Cardiac fibroblast (primary cell): ENCODE measurements at places on chromosomes 2 and 18.

- peak; percentile 38 for DNase-seq
These were observed 9.4 kb upstream of the EPG5 start for GRCh38 chr18:45976566-45976965.

GRCh38 chr2:4020153-4020552 lies 316.8 kb downstream of the DCDC2C start:
- DNase-seq = no peak

DNA sequence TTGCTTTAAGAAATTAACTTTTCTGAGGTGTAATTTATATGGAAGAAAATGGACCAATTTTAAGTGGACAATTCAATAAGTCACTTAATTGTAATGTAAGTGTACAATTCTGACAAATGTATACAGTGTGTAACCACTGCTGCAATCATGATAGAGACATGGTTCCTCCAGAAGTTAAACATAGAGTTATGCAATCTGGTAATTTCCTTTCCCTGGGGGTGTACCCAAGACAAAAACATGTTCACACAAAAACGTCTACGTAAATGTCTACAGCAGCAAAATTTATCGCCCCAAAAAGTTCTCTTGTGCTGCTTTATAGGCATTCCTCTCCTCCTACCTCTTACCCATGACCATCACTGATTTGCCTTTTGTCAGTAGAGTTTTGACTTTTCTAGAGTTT lies 141.5 kb downstream of the AQP4 start:
- no peak for DNase-seq

- peak; percentile 89 for DNase-seq
These were observed 35.6 kb downstream of the GLI2 start for GRCh38 chr2:120771111-120771780.

GRCh38 chr2:109154226-109154625 lies 25.2 kb downstream of the SH3RF3 start:
- DNase-seq = no peak

- DNase-seq = peak; percentile 99
These were observed 214.4 kb upstream of the EPAS1 start for GRCh38 chr2:46082531-46083485.

DNA sequence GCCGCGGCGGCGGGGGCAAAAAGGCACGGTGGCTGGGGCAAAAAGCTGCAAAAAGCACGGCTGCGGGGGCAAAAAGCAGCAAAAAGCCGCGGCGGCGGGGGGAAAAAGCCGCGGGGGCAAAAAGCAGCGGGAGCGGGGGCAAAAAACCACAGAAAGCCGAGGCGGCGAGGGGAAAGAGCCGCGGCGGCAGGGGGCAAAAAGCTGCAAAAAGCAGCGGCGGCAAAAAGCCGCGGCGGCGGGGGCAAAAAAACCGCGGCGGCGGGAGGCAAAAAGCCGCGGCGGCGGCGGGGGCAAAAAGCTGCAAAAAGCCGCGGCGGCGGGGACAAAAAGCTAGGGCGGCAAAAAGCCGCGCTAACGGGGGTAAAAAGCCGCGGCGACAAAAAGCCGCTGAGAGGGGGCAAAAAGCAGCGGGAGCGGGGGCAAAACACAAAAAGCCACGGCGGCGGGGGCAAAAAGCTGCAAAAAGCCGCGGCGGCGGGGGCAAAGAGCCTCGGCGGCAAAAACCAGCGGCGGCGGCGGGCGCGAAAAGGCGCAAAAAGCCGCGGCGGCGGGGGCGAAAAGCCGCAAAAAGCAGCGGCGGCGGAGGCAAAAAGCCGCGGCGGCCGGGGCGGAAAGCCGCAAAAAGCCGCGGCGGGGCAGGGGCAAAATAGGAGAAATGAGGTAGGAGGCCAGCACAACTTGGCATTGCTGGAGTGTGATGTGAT lies 123.4 kb downstream of the ANKRD30BL start:
- DNase-seq = no peak

- DNase-seq = peak; percentile 43
These were observed 385.0 kb upstream of the KLHL29 start for GRCh38 chr2:22999951-23000350.

GRCh38 chr2:98395977-98396376 lies 48.7 kb upstream of the INPP4A start:
- no peak for DNase-seq

- DNase-seq = no peak
These were observed 88.0 kb downstream of the GALR1 start for GRCh38 chr18:77337604-77338003.

DNA sequence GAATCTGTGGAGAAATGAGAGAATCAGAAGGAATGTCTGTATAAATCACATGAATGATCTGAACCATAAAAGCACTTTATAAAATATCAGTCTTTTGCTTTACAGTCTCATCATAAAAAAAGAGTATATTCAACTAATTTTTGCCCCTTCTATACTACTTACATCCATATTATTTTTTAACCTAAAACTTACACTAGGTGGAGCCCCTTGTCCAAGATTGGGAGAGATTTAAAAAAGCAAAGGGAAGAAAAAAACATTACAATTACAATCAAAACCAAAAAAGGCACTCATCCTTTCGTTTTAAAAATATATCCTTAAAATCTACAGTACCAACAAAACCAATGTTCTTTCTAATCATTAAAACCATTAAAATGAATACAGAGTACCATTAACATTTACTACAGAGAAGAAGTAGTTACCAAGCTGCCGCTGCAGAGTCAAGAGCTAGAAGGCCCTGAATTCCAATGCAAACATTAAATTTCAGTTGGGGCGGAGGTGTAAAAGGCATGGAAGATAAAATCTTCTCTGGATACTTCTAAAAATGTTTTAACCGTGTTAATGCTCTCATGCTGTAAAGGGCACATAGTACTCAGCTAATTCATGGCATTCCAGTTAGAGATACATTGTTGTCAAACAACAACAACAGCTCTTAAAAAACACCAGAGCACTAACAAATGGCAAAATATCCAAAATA lies 56.7 kb upstream of the EPB41L3 start:
- peak; percentile 55 for DNase-seq

DNA sequence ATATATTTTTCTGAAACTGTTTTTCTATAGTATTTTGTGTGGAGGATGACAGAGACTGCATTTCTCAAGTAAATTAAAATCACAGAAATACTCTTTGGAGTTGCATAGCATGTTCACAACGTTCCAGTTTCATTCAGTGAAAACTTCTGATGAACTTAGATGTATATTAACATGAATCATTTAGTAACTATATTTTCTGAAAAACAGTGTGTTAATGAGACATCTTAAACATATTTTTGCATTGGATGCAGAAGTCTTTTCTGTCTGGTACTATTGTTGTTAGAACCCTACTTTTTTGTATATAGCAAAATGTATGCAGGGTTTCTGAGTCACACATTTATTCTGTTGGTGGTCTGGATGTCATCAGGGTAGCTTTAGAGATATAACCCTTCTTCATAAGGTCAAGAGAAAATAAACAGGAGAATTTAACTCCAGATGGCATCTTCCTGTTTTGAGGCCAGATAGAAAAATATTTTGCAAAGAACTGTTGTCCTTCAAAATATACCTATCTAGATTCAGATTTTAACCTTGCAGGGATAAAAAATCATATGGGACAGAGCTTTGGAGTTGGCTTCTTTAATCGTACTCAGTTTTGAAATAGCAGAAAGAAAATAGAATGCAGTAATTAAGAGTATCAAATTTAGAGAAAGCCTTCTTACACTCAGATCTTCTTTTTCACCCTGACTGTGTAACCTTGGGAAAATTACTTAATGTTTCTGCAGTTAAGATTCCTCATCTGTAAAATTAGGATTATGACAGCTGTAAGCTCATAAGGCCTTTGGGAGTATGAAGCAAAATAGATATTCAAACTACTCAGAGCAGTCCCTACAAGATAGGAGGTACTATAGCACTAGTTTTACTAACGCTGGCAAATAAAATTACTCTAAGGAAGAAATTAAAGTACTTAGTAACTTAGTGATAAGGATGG lies 5.3 kb downstream of the COL3A1 start:
- peak; percentile 53 for DNase-seq
